MG63 (cell line): ENCODE measurements at places on chromosomes 5 and 9.

- no peak for DNase-seq
These were observed 6.3 kb downstream of the ANXA6 start for GRCh38 chr5:151151263-151151660.

DNA sequence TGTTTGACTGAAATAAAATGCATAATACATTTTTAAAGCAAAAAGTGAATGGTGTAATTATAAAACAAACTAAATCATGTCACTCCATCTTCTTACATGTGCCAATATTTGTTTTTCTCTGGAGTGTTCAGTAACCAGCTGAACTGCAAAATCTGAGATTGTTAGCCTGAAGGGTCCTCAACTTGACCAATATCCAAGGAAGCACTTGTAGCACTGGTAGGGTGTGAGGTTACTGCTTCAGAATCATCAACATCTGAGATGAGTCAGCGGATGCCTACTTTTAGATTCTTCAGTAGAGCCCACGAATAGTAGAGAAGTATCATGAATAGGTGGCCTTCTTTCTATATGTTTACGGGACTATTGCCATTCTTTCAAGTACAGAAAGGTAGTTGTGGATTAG is 226.7 kb downstream of the TLE4 start:
- no peak for DNase-seq

GRCh38 chr5:132261881-132262845 is 4.7 kb downstream of the PDLIM4 start:
- no peak for DNase-seq

DNA sequence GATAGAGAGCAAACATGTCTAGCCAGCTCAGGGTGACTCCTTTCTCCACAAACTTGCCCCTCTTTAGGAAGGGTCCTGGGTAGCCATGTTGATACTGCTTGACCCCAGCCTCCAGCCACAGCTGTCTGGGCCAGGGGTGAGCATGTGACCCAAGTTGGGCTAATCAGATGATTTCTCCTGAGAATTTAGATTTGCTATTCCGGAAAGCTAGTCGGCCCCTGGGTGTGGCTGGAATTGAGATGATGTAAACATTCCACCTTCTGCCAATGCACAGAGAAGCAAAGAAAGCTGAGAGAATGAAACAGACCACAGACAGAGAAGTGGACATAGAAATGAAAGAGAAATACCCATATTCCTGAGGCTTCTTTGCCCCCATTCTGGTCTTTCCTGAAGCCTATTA is 17.8 kb upstream of the B4GALT1 start:
- DNase-seq: peak; percentile 55

DNA sequence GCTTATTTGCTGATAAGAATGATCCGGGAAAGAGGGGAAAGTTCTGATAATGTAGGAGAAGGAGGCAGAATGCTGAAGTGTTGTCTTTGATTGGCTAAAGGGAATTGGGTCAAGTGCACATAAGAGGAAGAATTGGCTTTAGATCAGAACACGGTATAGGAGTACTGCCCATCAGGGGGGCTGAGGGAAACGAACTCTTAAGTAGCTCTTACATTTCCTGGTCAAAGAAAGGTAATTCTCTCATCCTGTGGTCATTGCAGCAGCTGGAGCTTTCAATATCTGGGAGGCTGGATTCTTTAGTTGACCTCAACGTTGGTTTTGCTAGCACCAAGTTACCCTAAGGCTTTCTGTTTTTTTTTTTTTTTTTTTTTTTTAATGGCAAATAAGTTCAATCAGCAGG is 178.7 kb upstream of the NR3C1 start:
- no peak for DNase-seq

GRCh38 chr5:142315096-142315900 is 9.5 kb downstream of the SPRY4 start:
- no peak for DNase-seq

- DNase-seq: no peak
These were observed 32.9 kb downstream of the LHFPL2 start for GRCh38 chr5:78615697-78616096.

DNA sequence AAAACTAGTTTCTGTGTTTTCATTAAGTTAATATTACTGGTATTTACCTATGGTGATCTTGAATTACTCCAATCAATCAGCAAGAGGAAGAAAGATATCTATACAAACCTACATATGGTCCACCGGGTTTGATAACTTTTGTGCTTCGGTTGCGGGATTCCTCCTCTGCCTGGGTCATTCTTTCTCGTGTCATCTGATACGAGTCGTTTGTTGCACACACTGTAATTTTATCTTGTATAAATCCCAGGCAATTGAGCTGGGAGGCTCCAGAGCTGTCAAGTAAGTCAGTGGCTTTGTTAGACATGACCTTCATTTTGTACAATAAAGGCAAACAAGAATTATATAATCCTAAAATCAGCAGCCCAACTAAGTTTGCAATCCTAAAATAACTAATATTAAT is 48.0 kb downstream of the ELL2 start:
- DNase-seq: no peak

DNA sequence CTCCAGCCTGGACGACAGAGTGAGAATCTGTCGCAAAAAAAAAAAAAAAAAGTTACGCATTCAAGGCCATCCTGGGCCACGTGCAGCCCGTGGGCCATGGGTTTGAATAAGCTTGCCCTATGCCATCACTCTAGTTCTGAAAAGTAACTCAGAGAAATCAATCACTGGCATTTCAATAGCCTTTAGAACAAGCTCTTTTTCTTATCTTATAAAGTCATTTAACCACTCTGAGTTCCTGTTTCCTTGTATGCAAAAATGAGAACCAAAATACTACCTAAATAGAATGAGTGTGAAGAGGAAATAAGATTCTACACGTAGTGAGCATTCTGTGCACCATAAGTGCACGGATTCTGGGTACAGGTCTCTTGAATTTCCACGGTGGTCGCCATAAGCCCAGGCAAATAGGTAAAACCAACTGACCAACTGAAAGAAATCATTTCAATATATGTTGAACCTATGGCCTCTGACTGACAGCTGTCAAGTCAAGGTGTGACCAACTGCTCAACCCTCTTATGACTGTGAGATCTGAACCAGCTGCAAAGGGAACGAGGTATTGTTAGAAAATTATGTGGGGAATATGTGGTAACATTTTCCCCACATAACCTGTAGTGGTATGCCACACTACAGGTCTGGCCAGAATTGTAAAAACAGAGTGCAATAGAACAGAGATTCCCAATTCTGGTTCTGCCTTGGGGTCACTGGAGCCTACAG is 143.9 kb upstream of the LHFPL2 start:
- DNase-seq: no peak

DNA sequence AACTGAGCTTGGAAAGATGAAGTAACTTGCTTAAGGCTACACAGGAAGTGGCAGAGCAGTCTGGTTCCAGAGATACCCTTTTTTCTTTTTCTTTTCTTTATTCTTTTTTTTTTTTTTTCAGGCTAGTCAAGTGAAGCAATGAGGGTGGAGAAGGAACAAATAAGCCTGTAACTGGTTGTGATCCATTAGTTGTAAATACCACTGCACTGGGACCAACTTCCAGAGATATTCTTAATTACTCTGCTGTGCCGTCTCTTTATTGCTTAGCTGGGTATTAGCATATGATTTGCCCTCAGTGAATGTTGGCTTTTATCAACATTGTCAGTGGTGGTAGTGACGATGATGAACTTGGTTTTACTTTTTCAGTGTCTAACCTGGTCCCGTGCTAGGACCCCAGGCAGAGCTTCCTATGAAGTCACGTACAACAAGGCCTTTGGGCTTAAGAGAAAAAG is 26.7 kb downstream of the LNPEP start:
- no peak for DNase-seq

DNA sequence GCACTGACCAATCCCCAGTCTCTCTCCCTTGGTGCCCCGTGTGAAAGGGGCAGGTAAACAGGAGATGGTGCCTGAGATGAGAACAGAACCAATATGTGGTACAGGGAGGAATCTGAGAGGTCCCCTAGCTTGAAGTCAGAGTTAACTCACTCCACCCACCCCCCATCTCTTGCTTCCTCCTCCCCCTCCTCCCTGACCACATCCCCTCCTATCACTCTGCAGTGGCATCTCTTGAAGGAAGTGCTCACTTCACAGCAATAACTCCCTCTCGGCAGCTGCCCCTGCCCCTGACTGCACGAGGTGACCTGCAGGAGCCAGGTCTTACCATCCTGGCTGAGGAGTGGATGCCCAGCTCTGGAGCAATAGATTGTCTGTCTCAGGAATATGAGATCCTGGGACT is 224.0 kb downstream of the GAS1 start:
- no peak for DNase-seq

- DNase-seq: peak; percentile 1
These were observed 610.3 kb upstream of the KLF4 start for GRCh38 chr9:108099854-108100253.

GRCh38 chr9:79812099-79812498 is 240.3 kb downstream of the TLE4 start:
- peak; percentile 14 for DNase-seq

- no peak for DNase-seq
These were observed 406.6 kb downstream of the CTNND2 start for GRCh38 chr5:11497651-11498050.

GRCh38 chr5:138615461-138615860 is 40.3 kb upstream of the HSPA9 start:
- no peak for DNase-seq

DNA sequence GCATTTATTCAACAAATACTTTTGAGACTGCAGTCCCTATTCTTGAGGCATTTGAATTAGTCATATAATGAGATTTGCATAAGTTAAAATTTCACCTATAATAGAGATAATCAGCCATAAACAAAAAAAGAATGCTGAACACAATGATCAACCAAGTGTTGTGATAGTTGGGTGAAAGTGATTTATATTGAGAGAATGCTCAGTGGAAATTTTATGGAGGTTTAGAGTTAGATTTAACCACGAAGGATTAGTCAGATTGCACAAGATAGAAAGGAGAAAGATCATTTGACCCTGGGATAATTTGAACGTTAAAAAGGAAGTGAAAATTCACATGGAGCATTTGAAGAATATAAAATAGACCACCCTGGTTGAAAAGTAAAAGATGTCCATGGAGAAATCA is 356.2 kb downstream of the NPR3 start:
- no peak for DNase-seq

GRCh38 chr5:65117525-65117924 is 348.8 kb downstream of the CWC27 start:
- DNase-seq: no peak

DNA sequence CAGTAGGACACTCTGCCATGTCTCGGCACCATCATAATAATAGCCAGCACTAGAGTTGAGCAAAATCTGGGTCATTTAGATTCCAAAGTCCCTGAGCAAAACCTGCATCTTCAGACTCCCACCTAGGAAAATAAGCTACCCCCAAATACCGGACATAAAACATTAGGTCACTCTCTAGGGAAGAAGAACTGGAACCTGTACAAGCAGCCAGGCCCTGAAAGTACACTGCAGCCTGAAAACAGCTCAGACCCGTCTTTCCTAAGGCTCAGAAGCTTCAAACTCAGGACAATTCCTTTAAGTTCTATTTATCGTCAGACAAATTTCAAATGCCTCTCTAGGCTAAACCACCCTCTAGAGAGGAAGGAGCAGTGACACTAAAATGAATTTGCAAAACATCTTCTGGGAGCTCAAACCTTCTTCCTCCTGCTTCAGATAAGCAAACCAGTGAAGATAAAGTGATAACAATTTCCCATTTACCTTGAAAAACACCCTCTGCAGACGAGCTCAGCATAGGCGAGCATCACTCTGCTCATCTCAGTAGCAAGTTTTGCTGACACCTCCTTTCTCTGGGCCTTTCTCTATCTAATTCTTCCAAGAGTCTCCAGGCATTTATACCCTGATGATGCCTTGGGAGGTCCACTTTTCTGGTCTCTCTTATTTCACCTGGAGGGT is 34.0 kb downstream of the ADAM19 start:
- DNase-seq: no peak

DNA sequence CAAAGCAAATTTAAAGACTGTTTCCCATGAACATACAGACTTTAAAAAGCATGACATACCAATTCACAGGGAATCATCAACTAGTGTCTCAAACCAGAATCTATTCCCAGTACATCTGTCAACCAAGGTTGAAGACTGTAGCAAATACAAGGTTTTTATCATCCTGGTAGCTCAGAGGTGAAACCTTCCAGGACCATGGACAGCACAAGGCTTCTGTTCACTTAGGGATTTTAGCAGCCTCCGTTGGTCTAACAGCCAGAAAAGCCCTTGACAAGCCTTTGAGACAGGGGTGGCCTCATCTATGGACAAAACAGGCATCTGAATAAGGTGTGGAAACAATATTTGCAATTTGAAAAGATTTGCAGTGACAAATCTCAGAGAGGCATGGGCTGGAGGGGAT is 119.0 kb downstream of the TRIM32 start:
- no peak for DNase-seq

GRCh38 chr5:40983781-40984180 is 74.5 kb downstream of the C7 start:
- DNase-seq: no peak

GRCh38 chr5:125010356-125010755 is 263.9 kb upstream of the ZNF608 start:
- no peak for DNase-seq

GRCh38 chr5:55897905-55898304 is 46.7 kb downstream of the IL31RA start:
- DNase-seq: peak; percentile 96

- DNase-seq: no peak
These were observed 186.7 kb upstream of the TLX3 start for GRCh38 chr5:171122372-171122771.

- peak; percentile 59 for DNase-seq
These were observed 202.2 kb downstream of the NFIB start for GRCh38 chr9:14111696-14112095.

DNA sequence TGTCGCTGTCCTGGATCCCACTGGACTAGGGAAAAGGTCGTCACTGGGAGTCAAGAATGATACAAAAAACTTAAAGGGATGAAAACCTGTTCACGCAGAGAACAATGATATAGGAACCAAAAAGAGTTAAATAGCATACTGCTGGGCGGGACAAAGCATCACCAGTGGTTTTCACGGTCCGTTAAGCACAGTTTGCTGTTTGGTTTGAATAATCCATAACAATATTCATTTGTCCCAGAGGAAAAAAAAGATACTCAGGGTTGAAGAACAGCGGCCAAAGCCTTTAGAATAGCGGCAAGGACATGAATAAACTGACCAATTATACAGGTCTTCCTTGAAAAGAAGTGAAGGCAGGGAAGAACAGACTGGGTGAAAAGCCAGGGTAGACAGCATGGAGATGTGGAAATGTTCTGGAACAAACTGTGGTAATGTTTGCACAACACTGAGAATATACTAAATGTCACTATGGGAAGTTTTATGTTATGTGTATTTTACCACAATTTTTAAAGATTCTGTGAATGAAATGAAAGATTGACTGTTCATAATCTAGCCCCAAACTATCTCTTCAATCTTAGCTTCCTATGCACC is 60.8 kb downstream of the MTMR12 start:
- no peak for DNase-seq

- DNase-seq: no peak
These were observed 621.7 kb upstream of the NUDT12 start for GRCh38 chr5:104184264-104184663.

- peak; percentile 61 for DNase-seq
These were observed 21.2 kb downstream of the RNF130 start for GRCh38 chr5:180050121-180050940.

DNA sequence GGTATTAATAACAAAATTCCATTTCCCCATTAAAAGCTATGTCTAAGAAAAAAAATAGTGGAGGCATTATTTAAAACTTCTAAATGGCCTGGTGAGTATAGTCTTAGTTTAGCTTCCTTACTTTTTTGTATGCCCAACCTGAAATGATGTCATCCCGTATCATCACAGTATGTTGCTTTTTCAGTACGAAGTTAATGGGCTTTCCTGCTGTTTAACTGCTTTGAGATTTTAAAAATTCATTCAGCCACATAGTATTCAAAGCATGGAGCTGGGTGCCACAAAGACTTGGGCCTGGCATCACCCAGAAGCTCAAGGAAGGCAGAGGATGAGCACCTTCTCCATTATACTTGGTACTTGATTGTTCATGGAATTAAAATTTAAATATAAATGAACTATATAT is 7.4 kb downstream of the F2RL2 start:
- DNase-seq: peak; percentile 13
